ENCODE measurements at places on chromosomes 7 and 10. TPM values are rescaled to one million over a fixed set of nuclear protein-coding genes. Genes with fewer than 3 reads are reported as not detected.
A peak's percentile ranks its signal among the peaks of the same experiment; 100 is the strongest.

DNA sequence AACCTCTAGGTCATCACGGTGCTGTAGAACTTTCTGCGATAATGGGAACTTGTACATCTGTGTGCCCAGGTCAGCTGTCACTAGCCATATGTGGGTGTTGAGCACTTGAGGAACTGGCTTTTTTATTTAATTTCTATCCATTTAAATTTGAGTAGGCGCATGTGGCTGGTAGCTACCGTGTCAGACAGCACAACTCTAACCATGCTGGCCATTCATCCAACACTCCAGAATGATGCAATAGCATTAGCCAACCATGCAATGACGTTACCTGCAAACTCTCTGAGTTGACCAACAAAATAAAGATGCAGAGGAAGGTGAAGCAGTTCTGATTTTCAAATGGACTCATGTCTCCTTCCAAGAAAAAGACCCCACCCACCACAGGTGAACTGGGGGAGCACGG is 24.4 kb upstream of the CHST15 start:
- DNase-seq: no peak

DNA sequence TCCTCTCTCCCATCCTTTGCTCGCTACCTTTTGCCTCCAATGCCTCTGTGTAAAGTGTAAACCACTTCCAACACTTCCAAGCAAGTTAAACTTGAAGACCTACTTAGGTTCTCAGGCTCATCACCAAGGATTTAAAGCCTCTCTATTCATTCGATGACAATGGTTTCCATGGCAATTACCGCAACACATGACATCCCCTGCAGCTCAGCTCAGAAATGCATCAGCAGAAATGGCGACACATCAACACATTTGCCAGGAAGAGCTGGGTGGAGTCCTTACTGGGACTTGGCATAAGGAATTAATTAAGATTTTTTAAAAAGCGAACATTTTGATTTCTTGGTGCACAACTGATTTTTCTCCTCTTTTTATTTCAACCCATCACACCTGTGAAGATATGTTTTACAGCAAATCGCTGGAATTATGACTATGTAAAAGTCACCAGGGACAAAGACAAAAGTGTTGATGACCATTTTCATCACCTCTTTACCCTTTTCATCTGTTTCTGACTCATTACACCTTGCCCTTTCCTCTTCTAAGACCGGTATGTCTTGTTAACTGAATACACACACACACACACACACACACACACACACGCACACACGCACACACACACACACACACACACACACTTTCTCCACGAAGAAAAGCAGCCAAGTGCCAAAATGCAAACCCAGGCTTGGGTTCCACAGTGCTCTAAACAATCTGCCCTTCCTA is 453.4 kb upstream of the CELF2 start:
- no peak for DNase-seq

- DNase-seq: no peak
Observed at GRCh38 chr7:36001546-36001945, 151.5 kb upstream of the EEPD1 start.

DNA sequence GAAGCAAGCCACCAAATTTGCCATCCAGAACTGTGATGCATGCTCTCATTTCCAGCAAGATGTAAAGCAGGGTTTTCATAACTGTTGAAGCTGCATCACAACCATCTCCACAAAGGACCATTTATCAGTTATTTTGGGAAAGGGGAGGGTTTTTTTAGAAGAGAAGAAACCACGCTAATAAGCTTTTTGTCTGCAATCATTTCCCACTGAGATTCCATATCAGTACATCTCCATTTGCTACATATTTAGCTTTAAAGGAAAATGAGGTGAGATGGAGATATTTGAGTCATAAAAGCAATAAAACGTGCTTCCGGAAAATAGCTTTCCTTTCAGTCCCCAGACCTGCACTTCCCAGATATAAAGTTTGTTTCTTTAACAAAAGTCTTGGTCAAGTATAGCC is 258.2 kb downstream of the FRMD4A start:
- no peak for DNase-seq

- DNase-seq: no peak
Observed at GRCh38 chr7:162632-163297, 29.6 kb upstream of the FAM20C start.

Gene MAGI2
- 0.84 TPM for total RNA-seq

DNA sequence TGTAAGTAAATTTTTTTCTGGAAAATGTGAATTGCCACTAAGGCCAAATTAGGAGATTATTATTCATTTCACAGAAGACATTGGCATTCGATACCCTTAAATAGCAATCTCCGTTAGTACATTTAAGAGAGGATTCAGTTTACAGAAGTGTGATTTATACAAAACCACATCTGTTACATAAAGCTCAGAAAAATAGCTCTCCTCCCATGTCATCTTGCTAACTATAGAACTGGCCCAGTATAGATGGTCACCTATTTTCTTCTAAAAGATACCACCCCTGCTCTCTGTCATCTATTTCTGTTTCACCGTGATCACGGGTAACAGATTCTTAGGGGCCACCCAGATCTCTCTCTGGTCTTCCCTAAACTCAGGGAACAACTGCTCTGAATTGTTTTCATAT is 119.1 kb downstream of the HIP1 start:
- DNase-seq: no peak

- DNase-seq: no peak
Observed at GRCh38 chr10:12349629-12350166, 351 bp downstream of the CAMK1D start.

Gene ZMIZ1
- total RNA-seq: 24.1 TPM

- no peak for DNase-seq
Observed at GRCh38 chr7:28565980-28566379, 153.7 kb downstream of the CREB5 start.

DNA sequence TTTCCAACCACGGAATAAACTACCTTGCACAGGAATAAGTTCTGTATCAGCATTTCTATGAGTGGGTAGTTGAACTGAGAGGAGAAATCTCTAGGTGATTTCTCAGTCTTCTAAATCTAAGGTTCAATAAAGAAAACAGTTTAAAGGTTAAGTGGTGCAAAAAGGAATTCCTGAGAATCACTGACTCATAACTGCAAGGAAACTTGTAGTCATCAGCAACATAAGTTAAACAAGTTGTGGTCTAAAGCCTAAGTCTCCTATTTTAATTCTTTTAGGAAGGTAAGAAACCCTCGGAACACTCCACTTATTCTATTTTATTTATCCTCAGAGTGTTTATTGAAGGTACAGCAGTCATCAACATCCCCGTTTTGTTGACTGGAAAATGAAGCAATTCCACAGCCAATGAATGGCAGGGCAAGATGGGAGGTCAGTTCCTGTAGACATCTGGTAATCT is 92.4 kb upstream of the PIK3CG start:
- DNase-seq: peak; percentile 77

All from Caki2 (cell line).